ENCODE measurements at places on chromosomes 16 and 17.

DNA sequence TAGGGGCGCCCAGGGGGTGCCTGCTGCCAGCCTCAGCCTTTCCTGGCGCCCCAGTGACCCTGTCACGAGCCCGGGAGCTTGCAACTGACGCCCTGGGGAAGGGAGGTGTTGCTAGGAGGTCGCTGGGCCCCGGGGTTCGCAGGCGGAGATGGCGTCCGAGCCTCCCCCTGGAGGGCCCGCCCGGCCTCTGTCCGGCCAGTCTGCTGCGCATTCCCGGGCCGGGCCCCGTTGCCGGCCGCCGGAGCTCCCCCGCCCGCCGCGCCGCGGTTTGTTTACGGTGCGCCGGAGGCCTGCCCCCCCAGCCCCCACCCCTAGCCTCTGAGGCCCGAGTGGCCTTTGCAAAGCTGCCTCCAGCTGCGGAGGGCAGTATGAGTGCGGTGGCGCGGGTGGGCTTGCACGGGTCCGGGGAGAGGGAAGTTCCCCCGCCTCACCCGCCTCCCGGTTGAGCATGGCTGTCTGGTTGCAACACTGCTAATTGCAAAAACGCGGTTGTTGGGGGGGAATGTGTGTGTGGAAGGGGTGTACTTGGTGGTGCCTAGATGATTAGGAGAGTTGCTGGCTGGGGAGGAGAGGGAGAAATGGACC is 514 bp downstream of the THRA start:
- peak; percentile 92 for DNase-seq

DNA sequence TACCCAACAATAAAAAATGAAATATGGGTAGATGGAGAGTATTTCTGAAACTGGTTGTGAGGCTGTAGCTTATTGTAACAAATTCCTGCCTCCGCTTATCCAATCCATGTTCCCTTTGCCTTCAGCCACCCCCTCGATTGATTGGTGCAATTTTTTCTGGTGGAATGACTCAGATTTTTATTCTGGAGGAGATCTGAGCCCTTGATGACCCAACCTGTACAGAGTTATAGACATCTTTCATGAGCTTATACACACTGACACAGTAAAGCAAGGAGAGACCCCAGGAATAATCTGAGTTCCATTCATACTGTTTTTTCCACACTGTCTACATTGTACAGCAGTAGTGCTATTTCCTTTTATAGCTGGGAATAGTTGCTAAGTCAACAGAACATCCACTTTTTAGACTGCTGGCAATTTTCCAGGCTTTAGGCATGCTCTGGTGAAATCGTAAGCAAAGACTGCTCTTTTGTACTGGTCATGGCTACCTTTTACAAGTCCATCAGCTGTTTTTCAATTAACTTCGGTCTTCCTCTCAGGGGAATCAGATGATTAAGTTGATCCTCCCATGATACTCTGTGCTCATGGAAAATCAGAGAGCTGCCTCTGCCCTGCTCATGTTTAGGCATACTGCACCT is 30.1 kb downstream of the CCL4 start:
- no peak for DNase-seq

DNA sequence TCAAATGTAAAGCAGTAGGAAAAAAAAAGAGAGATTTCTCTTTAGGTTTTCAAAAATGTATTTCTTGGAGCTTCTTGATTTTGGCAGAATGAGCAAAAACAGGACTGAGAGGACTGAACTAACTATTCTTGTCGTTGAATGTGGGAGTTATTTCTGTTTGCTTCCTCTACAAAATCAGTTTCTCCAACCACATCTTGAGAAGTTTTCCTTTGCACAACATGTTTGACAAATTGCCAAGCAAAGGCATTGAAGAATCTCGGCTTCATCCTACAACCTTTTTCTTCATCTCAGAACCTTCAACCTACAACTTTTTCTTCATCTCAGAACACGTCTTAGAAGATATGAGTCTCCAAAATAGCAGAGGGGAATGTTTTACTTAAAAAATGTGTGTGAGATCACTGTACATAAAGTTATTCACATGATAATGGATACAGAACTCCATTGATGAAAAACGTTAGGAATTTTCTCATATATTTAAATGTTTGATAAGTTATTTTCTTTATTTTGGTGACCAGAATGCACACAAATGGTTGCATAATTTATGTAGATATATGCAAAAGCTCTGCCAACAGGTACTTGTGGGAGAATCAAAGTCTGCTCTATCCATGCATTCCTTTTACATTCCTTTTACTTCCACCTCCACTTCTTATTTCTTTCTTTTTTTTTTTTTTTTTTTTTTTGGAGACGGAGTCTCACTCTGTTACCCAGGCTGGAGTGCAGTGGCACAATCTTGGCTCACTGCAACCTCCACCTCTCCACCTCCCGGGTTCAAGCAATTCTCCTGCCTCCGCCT is 370.0 kb downstream of the KCNJ2 start:
- no peak for DNase-seq

DNA sequence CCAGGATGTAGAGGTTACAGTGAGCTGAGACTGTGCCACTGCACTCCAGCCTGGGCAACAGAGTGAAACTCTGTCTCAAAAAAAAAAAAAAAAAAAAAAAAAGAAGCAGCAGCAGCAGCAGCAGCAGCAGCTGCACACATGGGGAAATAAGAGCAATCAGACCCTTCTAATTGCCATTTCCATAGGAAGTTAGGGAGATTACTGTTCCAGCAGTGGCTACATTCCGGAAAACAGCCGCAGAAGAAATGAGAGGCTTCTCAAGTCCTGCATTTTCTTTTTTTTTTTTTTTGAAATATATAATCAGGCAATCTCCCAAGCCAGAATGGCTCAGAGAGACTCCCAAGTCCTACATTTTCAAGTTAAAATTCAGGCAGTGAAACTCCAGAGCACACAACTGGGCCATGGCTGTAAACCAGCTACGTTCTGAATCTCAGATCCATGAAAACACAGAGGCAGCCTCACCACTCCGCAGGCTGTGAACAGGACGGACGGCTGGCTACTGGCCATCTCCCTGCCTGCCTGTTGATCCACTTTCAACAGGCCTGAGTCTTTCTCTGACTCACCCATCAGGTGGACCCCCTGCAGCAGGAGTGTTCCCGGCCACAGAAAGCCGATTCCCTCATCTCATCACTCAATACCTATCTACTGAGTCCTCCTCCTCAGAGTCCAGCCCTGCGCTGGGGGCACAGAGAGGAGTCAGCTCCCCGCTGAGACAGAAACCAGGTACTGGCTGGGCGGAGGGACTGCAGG is 15.0 kb downstream of the TRPV1 start:
- DNase-seq, result no peak

- DNase-seq, result no peak
Measured at GRCh38 chr17:44279666-44280391, 11.9 kb upstream of the SLC4A1 start.

- no peak for DNase-seq
Measured at GRCh38 chr16:74261068-74261467, 35.5 kb upstream of the PSMD7 start.

GRCh38 chr16:78729687-78730086 is 630.2 kb downstream of the WWOX start:
- DNase-seq, result no peak

GRCh38 chr17:57959929-57960328 is 4.7 kb upstream of the CUEDC1 start:
- peak; percentile 42 for DNase-seq

Data from ecto neural progenitor cell (in vitro differentiated cells).